PC-3 (cell line): ENCODE measurements at places on chromosomes 3 and 15. TPM values are rescaled to one million over a fixed set of nuclear protein-coding genes. Genes with fewer than 3 reads are reported as not detected.

GRCh38 chr3:106458952-106459351 is 590.1 kb upstream of the CBLB start:
- no peak overlapping the region for H3K27ac ChIP-seq
- H3K27me3 ChIP-seq = no peaks in the 10 kb centered on the region
- H3K4me1 ChIP-seq = peaks cover 8% of the 10 kb centered on the region; the same call in 1 of the 2 replicates

DNA sequence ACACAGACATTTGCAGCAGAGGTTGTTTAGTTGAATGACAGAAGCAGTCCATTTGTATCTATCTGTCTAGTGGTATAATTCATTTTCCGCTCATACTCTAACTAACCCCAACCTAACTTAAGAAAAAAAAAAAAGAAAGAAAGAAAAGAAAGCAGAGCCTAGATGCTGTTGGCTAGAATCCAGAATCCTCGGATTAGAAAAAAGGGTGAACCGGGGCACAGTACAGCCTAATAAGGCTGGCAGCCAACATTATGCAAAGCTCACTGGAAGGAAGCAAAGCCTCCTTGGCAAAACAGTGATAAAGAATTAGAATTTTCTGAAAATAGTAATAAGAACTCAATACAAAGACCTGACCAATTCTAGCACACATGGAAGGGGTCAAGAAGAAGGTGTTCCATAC is 640.8 kb downstream of the TUSC7 start:
- no peak for DNase-seq
- H3K27ac ChIP-seq = no peak overlapping the region
- H3K4me1 ChIP-seq = no peaks in the 10 kb centered on the region
- H3K36me3 ChIP-seq = no peaks in the 10 kb centered on the region

GRCh38 chr3:193813501-193813830 is 220.5 kb downstream of the OPA1 start:
- H3K36me3 ChIP-seq = no peaks in the 10 kb centered on the region
- no peaks in the 10 kb centered on the region for H3K4me1 ChIP-seq
- H3K27me3 ChIP-seq = no peaks in the 10 kb centered on the region
- DNase-seq = no peak

GRCh38 chr15:101504866-101505609 is 15.5 kb upstream of the PCSK6 start:
- H3K4me3 ChIP-seq = no peak overlapping the region
- no peak for DNase-seq
- H3K36me3 ChIP-seq = no peaks in the 10 kb centered on the region
- peaks cover 11% of the 10 kb centered on the region; the same call in 1 of the 2 replicates for H3K27me3 ChIP-seq

DNA sequence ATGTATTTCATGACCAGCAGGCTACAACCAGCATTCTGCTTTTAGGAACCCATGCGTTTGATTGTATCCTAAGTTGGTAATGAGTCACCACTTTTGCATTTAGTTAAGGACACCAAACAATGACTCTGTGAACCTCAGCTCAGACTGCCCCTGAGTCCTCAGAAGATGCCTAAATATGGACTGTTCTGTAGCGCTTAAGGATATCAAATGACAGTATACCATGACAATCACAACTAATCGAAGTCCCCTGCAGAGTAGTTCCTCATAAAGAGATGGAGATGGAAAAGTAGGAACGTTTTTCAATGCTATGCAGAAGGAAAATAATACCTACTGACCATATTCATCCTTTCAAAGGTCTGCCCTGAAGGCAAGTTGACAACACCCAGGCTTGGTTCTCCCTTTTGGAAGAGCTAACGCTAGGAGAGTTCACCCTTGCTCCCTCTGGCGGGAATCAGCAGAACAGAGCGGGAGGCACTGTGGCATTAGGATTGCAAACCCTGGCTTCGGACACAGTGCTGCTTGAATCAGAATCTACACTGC is 508.6 kb downstream of the FHIT start:
- peak; percentile 80 for DNase-seq
- peaks cover 19% of the 10 kb centered on the region for H3K4me1 ChIP-seq
- no peak overlapping the region for H3K27ac ChIP-seq
- H3K4me3 ChIP-seq = no peak overlapping the region

GRCh38 chr3:104982130-104982529 is 384.6 kb upstream of the ALCAM start:
- no peaks in the 10 kb centered on the region for H3K4me1 ChIP-seq
- DNase-seq = no peak
- no peaks in the 10 kb centered on the region for H3K36me3 ChIP-seq
- H3K27me3 ChIP-seq = no peaks in the 10 kb centered on the region
- H3K4me3 ChIP-seq = no peak overlapping the region

DNA sequence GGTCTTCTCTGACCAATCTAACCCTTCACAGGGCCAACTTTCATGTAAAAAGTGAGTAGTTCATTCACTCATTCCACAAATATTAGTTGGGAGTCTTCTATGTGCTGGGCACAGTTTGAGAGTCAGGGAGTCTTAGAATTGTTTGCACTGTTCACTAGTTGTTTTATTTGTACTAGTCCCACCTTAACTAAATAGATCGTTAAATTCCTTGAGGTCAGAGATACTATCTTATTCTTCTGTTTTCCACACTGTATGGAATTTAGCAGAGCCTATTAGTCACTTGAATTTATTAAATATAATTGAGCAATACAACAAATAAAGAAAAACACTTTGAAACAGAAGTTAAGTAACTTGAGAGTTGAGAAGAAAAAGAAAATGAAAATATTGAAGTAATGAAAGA is 40.8 kb upstream of the SPTSSB start:
- H3K27me3 ChIP-seq = no peaks in the 10 kb centered on the region
- DNase-seq = peak; percentile 98
- H3K36me3 ChIP-seq = no peaks in the 10 kb centered on the region
- H3K4me3 ChIP-seq = peak overlapping the region; percentile 39
- H3K4me1 ChIP-seq = peaks cover 94% of the 10 kb centered on the region

GRCh38 chr3:157066335-157067098 is 93.4 kb downstream of the CCNL1 start:
- peak overlapping the region; percentile 77 for H3K27ac ChIP-seq
- H3K4me1 ChIP-seq = peaks cover 11% of the 10 kb centered on the region
- no peaks in the 10 kb centered on the region for H3K36me3 ChIP-seq
- no peaks in the 10 kb centered on the region for H3K27me3 ChIP-seq
- peak; percentile 61 for DNase-seq

DNA sequence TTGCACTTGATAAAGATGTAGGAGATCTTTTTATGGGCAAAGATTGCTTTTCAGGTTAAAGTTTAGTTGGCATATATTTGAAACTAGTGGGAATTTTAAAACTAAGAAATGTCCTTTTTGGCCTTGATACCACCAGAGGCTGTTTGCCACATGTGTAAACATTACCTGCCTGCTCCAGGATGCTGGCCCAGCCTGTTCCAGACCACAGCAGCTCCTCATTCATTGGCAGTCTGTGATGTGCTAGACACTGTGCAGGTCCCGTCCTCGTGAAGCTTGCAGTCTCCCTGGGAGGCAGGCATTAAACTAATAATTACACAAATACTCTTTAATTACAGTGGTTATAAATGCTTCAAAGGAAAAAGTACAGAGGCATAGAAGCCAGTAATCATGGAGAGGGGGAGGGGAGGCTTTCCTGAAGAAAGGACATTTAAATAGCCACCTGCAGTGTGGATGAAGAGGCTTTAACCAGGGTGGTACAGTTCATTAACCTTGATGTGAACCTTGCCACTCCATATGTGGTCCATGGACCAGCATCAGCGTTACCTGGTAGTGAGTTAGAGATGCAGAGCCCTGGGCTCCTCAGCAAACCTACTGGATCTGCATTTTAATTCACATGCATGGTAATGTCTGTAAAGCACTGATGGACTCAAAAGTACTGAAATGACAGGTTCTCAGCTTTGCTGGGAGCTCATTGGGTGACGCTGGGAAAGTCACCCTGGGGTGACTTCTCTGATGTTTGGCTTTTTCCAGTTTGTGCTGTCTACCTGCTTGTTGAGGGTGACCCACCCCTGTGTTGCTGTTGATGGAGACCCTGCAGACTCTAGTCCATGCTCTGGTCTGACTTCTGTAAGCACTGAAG is 5.3 kb downstream of the ZNF710 start:
- H3K27me3 ChIP-seq = no peaks in the 10 kb centered on the region
- DNase-seq = peak; percentile 39
- H3K27ac ChIP-seq = peak overlapping the region; percentile 98
- 0 out of 2 replicates have a peak overlapping the region, but pooled peaks have one; percentile 11 for H3K4me3 ChIP-seq
- H3K4me1 ChIP-seq = peaks cover 45% of the 10 kb centered on the region

GRCh38 chr15:73273181-73274002 is 95.4 kb downstream of the HCN4 start:
- H3K27ac ChIP-seq = no peak overlapping the region
- H3K4me3 ChIP-seq = no peak overlapping the region

DNA sequence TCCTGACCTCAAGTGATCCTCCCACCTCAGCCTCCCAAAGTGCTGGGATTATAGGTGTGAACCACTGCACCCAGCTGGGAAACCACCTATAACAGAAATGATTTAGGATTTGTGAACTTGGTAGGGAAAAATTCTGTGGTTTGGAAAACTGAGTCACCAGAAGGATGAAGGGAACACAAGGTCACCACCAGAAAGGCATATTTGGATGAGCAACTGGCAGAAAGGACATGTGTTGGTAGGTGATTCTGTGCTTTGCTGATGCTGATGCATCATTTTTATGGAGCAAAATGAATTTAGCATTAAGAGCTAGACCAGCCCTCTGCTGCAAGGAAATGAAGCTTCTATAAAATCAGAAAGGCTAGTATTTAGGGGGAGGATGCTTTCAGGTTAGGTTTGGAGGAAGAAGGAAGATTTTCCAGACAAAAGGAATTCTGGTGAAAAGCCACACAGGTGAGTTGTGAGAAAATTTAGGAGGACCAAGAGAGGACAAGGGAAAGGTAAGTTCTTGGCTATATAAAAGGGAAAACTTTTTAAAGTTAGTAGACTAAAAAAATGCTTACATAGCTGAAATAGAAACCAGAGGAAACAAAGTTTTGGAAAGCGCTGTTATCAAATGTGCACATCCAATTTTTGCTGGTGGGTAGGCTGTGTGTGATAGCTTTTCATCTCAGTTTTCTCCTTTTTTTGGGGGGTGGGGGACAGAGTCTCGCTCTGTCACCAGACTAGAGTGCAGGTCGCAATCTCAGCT is 3.6 kb downstream of the PXK start:
- DNase-seq = peak; percentile 83
- H3K27me3 ChIP-seq = no peaks in the 10 kb centered on the region

- H3K36me3 ChIP-seq = no peaks in the 10 kb centered on the region
- DNase-seq = no peak
- no peak overlapping the region for H3K4me3 ChIP-seq
- no peaks in the 10 kb centered on the region for H3K4me1 ChIP-seq
- no peak overlapping the region for H3K27ac ChIP-seq
- no peaks in the 10 kb centered on the region for H3K27me3 ChIP-seq
Measured at GRCh38 chr3:143413372-143413771, 293.8 kb downstream of the CHST2 start.

DNA sequence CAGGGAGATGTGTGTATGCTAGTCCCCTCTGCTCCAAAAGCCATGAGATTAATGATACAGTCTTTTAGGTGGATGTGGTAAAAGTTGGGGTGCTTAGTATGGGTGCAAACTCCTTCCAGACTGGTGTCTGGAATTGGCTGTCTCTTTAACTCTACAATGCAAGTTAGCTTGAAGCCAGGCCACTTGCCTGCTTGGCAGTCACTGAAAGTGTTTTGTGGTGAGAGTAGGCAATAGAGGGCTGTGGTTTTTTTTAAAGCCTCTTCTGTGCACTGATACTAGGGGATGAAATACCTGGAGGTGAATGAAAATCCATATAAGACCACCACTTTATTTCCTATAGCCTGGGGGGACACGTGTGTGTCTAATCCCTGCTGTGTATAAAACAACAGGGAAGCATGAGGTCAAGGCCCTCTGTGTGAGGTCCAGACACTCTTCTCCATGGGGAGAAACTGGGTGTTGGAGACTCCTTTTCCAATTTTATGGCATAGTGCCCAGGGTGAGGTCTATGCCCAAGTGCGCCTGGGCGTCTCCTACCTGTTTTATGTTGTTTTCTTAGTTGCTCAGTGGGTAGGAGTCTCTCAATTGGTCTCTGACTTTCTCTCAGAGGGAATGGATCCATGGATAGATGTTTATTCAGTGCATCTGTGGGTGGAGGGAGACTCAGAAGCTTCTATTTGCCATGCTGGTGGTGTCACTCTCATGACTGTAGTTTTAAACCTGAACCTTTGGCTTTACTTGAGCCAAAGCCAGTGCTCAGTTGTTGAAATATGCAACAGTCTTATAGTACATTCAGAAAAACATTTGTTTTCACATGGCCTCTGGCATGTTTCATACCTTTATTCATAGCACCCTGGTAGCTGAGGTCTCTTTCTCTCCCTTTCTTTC is 327.8 kb upstream of the ATP11B start:
- peaks cover 5% of the 10 kb centered on the region; the same call in 1 of the 2 replicates for H3K4me1 ChIP-seq
- no peaks in the 10 kb centered on the region for H3K36me3 ChIP-seq
- DNase-seq = peak; percentile 63
- no peak overlapping the region for H3K27ac ChIP-seq
- no peak overlapping the region for H3K4me3 ChIP-seq
- no peaks in the 10 kb centered on the region for H3K27me3 ChIP-seq

- peaks cover 3% of the 10 kb centered on the region; the same call in 1 of the 2 replicates for H3K36me3 ChIP-seq
- H3K4me1 ChIP-seq = no peaks in the 10 kb centered on the region
- H3K27me3 ChIP-seq = no peaks in the 10 kb centered on the region
- H3K27ac ChIP-seq = no peak overlapping the region
- peak; percentile 41 for DNase-seq
Measured at GRCh38 chr15:69403594-69403993, 10.6 kb upstream of the KIF23 start.

Gene SNRPN
- total RNA-seq = 131 and 139 TPM in 2 replicates

Gene EXD1
- not detected in 2 replicates for total RNA-seq

Gene ARNT2
- total RNA-seq = 0.11 and 0.35 TPM in 2 replicates

Gene STRIT1
- total RNA-seq = not detected in 2 replicates

Gene IQCH
- total RNA-seq = 2.1 and 8.2 TPM in 2 replicates

Gene FBXL22
- total RNA-seq = 0.46 and 2.0 TPM in 2 replicates

Gene NPAP1
- not detected in 2 replicates for total RNA-seq

Gene IGF1R
- total RNA-seq = 3.8 and 15.8 TPM in 2 replicates

Gene SLC35G2
- total RNA-seq = 1.8 and 3.7 TPM in 2 replicates

Gene KBTBD13
- total RNA-seq = not detected in 2 replicates

Gene COL6A5
- total RNA-seq = not detected in 2 replicates

Gene LRRC2
- 0.26 and 0.35 TPM in 2 replicates for total RNA-seq

Gene CPEB1
- 2.2 and 3.3 TPM in 2 replicates for total RNA-seq

Gene PP2D1
- total RNA-seq = not detected in 2 replicates
